Mammary epithelial cell (primary cell): ENCODE measurements at places on chromosomes 7 and 10.

DNA sequence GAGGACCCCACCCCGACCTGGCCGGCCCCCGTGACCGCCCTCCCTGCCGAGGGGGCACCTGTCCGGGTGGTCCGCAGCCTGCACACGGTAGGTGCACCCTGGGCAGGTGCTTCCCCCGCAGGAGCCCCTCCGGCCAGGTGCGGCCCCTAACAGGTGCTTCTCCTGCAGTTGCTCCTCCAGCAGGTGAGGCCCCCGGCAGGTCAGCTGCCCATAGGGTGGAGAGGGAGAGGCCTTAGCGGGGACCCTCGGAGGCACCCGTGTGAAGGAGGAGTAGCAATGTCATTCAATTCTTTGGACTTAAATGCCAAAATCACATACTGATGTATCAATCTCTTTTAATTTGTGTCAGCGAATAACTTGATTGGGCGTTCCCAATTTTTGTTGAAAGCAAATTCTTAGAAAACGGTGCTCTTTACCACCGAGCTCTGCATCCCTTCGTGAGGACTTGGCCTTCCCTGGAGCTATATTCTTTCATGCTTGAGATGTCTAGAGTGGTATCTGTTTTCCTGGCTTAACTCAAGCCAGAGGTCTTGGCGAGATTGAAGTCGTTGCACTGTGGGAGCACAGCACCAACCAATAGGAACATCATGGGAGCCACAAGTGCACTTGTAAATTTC lies 738 bp upstream of the NCAPG2 start:
- no peak for DNase-seq

DNA sequence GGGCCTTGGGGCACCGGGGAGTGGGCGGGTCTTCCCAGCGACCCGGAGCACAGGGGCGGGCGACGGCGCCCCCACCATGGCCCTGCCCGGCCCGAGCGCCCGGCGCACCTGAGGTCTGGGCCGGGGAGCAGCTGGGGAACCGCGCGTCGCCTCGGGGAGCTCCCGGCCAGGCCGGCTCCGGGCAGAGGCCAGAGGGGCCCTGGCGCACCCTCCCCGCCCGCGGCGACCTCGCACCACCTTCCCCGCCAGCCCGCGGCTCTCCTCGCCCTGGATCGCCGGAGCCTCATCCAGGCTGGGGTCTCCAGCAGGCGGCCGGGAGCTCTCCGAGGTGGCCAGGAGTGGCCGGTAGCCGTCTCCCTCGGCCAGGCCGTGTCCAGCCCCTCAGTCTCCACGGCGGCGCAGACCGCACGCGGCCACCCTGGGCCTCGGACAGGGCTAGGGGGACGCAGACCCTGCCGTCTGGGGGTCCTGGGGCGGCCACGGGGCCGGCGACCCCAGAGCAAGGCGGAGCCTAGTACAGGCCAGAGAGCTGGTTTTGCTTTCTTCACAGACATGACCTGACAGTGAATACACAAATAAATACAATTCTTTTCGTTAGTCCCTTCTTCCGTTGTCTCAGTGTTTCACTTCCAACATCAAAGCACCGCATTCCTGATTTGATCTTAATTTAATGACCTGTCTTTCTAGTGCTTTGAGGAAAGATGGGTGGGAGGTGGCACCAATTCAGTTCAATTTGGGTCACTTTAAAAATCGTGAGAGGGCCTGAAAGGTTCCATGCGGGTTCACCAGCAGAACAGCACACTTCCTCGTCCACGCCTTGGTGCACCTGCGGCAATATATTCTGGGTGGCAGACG lies 356.9 kb downstream of the DNAJB6 start:
- DNase-seq: no peak

- DNase-seq: no peak
Measured at GRCh38 chr10:99660662-99661376, 1.5 kb downstream of the ENTPD7 start.

GRCh38 chr7:115779561-115779960 lies 251.0 kb downstream of the TFEC start:
- no peak for DNase-seq

- DNase-seq: no peak
Measured at GRCh38 chr7:15755061-15755460, 68.6 kb upstream of the MEOX2 start.

DNA sequence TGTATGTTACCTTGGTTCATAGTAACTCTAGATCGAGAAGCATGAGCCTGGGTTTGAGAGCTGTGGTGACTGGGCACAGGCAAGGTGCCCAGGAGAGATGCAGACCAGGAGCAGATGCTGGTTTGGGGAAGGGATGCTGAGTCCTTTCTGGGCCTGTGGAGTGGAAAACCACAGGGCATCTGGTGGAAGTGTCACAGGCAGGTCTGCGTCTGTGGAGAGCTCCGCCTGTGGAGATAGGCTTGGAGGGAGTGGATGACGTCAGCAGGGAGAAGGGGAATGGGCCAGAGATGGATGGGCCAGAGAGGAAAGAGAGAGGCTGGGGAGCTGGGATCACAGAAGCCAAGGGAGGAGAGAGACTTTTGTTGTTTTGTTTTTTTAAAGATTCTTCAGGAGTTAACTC lies 14.8 kb downstream of the CYP26A1 start:
- DNase-seq: no peak

DNA sequence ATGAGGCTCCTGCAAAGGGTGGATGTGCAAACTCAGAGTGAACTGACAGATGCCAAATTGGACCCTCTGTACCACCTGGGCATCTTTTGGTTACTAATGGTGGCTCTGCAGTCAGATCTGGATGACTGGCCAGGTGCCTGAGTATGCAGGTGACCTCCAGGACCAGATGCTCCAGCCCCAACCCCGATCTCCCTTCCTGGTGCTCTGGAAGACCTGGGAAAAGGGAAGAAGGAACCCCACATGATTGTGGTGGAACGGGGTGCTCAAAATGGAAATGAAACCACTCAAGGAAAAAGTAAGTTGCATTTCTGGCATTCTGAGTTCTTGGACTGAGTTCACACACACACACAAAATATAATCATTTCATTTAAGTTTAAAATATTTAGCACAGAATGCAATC lies 9.8 kb upstream of the AEBP1 start:
- no peak for DNase-seq
